ENCODE measurements at places on chromosomes 6 and 20.

- DNase-seq, result peak; percentile 45
Observed at GRCh38 chr6:107956586-107957307, 1.3 kb downstream of the SEC63 start.

GRCh38 chr6:38725414-38726183, 10.5 kb downstream of the DNAH8 start:
- DNase-seq, result no peak

DNA sequence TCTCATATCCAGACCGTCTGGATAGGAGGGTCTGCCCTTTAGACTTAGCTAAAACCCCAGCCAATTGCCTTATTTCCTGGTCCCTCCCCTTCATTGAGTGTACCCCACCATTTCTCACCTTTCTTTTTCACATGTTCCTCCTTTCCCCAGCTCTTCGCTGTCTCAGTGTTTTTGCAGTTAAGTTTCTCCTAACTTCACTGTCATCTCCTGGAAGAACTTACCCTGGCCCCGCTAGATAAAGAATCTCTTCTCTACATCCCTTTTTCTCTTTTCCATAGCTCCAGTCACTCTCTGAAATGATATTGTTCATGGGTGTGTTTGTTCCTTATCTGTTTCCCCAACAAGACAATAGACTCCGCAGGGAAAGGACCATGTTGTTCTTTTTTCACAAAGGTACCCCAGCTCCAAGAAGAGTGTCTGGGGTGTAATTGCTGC, 208.8 kb downstream of the TSHZ2 start:
- DNase-seq, result no peak

GRCh38 chr6:46486181-46486580, 5.1 kb downstream of the RCAN2 start:
- no peak for DNase-seq
